ENCODE measurements at places on chromosomes 3 and 15.

- no peak for DNase-seq
Observed at GRCh38 chr3:44927371-44927770, 48.6 kb downstream of the ZDHHC3 start.

DNA sequence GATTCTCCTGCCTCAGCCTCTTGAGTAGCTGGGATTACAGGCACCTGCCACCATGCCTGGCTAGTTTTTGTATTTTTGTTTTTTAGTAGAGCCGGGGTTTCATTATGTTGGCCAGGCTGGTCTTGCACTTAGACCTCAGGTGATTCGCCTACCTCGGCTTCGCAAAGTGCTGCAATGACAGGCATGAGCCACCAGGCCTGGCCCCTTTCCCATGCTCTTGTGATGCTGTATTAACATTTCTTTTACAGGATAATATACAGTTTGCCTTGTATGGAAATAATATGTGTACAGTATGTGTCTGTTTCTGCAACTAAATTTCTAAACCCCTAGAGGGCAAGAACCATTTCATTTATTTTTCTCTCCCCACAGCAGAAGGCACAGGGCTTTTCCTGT, 37.8 kb downstream of the SCG5 start:
- no peak for DNase-seq

GRCh38 chr15:60009124-60009960, 5.2 kb downstream of the FOXB1 start:
- no peak for DNase-seq

DNA sequence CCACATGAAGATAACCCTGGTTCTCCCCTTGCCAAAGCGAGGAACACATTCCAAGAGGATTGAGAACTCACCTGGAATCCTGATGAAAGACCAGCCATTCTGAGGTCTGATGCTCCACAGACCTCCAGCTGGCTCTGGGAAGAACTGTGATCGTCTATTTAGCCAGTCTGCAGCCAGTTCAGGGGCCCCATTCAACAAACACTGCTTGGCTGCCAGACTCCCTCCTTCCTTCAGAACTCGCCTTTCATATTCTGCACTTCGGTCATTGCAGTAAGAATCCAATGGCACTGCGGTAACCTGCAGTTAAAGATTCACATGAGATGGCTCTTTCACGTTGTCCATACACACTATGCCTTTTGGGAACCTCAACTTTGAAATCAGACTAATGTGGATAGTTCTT, 67.6 kb downstream of the CHAC1 start:
- DNase-seq, result no peak

DNA sequence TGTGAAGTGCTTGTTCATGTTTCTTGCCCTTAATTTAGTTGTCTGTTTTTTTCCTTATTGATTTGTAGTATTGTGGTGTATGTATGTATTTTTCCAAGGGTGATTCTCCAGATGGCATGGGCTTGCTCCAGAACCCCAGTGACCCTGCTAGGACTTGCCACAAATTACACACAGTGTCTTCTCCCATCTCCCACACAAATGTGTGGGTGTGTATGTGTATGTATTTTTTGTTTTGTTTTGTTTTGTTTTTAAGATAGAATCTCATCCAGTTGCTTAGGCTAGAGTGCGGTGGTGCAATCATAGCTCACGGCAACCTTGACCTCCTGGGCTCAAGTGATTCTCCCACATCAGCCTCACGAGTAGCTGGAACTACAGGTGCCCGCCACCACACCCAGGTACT, 36.2 kb upstream of the ARID3B start:
- DNase-seq, result no peak
